NCI-H1417 treated with DMSO at 0.1 percent for 48 hours (cell line): ENCODE measurements at places on chromosomes 7 and 10.

GRCh38 chr10:133166504-133166827 lies 6.4 kb downstream of the KNDC1 start:
- DNase-seq: no peak

DNA sequence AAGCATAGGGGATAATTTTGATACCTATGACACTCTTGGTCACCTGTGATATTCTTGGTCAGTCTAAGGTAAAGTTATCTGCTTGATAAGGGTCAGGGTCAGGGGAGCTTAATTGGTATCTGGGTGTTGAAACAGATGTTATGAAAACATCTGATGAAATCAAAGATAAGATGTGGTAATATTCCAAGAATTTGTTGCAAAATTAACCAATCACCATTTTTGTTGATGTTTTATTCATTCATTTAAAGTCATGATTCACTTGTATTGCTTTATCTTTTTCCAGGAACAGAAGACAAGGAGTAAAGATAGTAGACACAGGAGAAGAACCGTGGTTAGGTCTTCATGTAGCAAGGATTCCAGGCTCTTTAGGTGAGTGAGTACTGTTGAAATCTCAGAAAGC lies 103.1 kb downstream of the SEMA3C start:
- DNase-seq: no peak

- DNase-seq: no peak
Measured at GRCh38 chr7:77269360-77270093, 69.9 kb upstream of the FGL2 start.

- no peak for DNase-seq
Measured at GRCh38 chr7:50281680-50282445, 22.7 kb upstream of the IKZF1 start.

- no peak for DNase-seq
Measured at GRCh38 chr7:26646336-26647048, 217.9 kb downstream of the SKAP2 start.

GRCh38 chr7:968205-969105 lies 6.9 kb downstream of the COX19 start:
- DNase-seq: no peak

GRCh38 chr7:1572111-1572822 lies 2.4 kb upstream of the PSMG3 start:
- DNase-seq: no peak

DNA sequence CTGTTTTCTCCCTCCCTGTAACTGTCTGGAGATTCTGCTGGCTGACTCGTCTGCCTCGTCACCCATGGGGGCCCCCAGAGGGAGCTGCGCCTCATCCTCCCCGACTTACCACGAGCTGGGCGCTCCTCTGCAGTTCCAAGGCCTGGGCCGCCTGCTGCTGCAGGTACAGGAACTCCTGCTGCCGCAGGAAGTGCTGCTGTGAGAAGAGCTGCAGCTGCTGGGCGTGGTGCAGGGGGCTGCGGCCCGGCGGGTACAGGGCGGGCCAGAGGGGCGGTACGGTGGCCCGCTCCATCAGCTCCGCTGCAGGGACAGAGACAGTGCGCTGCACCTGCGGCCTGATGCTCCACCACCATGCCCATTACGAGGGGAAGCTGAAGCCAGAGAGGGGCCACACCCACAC lies 47.7 kb downstream of the TNRC18 start:
- DNase-seq: no peak

DNA sequence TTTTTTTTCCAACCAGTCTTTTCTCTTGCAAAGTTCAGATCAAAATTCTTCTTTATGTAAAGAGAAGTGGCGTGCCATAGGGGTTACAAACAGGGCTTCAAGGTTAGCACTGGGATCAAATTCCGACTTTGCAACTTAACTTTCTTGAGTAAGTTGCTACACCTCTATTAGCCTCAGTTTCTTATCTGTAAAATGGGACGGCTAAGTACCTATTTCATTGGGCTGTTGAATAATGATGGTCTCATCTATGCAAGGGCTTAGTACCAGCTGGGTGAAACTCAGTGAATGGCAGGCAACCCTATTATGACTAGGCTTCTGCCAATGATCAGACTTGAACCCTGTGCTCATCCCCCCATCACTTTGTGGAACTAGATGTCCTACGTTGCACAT lies 33.9 kb downstream of the ITPRIP start:
- DNase-seq: no peak

DNA sequence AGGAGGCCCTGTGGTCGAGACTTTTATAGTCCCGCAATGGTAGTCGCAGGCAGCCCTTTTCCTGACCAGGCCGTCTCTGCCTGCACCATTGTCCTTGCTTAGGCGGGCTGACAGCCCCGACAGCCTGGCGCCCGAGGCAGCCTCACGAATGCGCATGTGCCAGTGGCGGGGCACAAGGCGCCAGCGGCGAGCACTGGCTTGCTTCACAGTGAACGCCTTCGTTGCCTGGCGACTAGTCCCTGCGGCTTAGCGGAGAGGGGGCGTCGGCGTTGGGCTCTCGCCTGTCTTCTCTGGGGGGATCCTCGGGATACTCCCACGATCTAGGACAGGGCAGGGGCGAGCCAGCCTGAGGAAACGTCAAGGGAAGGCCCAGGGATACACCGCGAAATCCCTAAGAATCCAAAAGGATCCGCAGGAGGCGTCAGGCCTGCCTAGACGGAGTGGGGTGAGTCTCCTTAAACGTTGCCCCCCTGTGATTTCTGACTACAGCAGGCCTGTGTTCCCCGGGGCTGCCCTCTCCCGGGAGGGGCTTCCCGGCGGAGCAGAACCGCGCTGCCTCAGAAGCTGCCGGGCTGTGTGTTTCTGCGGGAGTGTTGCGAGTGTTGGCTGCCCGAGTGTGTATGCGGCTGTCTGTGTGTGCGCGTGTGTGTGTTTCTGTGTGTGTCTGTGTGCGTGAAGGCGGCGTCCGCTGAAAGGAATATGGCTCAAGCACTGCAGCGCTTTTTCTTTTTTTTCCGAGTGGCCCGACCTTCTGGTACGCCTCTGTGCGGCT lies 20.5 kb upstream of the ZNF273 start:
- no peak for DNase-seq

GRCh38 chr10:105210546-105210945 lies 569.5 kb downstream of the SORCS3 start:
- DNase-seq: no peak

GRCh38 chr7:124893140-124893827 lies 36.3 kb downstream of the POT1 start:
- no peak for DNase-seq

- DNase-seq: no peak
Measured at GRCh38 chr7:28755255-28755654, 202.9 kb downstream of the TRIL start.

DNA sequence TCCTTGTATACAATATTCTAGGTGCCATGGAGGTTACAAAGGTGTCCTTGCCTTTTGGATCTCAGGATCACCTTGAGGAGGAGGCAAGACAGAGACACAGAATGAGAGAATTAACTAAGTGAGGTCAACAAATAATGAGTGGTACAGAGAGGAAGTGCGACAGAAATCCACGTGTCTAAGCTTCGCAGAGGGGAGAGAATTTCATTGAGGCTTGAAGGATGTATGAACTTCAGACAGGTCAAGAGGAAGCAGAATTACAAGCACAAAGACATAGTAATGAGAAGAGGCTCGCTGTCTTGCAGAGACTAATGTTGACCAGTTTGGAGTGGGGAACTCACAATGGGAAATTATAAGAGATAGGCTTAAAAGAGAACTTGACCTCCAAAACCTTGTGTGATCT lies 308.7 kb downstream of the FRMD4A start:
- DNase-seq: no peak

DNA sequence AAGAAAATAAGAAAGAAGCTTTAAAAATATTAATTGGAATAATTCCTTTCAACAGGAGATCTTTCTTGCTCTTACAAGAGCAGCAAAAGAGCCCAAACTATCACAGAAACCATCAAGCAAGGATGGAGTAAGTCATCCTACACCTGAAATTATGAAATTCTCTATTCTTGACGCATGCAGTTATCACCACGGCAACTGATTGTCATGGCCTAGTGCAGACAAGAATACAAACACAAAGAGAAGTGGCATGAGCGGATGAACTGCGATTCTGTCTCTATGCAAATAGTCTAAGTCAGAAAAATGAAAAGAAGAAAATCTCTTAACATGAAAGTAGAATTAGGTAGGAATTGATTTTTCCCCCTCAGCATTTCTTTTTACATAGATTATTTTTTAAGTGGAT lies 54.8 kb upstream of the SLC35B4 start:
- DNase-seq: no peak

GRCh38 chr7:51187941-51188340 lies 128.7 kb downstream of the COBL start:
- no peak for DNase-seq

DNA sequence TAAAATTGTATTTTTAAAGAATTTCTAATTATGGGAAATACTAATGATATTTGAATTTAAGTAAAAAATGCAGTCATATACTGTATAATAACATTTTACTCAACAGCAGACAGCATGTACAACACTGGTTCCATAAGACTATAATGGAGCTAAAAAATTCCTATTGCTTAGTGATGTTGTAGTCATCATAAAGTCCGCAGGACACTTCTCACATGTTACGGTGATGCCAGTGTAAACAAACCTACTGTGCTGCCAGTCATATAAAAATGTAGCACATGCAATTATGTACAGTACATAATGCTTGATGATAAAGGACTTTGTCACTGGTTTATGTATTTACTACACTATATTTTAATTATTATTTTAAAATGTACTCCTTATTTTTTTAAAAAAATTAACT lies 629.3 kb downstream of the IPMK start:
- no peak for DNase-seq

GRCh38 chr10:68406111-68406814 lies 814 bp downstream of the RUFY2 start:
- no peak for DNase-seq
